Neural crest cell (in vitro differentiated cells): ENCODE measurements at places on chromosomes 2 and 18.

- DNase-seq: no peak
Observed at GRCh38 chr2:69292256-69292655, 94.8 kb downstream of the GFPT1 start.

DNA sequence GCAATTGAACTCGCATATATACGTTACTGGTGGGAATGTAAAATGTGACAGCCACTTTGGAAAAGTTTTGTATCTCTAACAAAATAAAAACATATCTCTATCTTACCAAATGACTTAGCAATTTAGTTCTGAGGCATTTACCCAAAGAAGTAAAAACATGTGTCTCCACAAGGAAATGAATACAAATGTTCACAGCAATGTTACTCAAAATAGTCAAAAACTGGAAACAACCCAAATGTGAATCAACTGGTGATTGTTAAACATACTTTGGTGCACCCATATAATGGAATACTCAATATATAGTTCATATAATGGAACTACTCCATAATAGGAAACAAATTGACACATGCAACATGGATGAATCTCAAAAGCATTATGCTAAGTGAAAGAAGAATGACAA, 70.4 kb upstream of the DNER start:
- DNase-seq: no peak

DNA sequence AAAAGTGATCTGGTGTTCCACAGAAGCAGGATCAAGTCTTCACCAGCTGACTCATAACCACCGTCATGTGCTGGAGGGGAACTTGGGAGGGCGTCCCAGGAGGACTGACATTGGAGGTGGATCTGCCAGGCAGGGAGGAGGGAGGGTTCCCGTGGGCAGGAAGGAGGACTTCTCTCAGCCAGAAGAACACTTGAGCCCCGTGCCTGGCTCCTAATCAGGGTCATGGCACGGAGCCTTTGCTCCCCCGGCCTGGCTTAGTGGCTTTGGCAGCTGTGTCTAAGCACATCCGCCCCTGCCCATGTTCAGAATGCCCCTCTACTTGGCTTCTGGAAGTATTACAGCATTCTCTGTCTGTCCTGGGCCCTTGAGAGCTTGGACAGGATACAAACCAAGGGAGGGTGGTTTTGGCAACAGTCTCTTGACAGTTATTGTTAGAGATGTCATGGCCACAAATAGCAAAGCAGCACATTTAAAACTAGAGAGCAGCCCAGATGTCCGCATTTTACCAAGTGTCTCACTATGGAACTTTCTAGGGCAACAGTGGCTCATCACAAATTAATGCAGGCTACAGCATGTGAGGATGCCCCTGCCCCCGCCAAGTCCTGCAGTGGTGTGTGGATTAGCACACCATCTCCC, 11.5 kb downstream of the PPP1R7 start:
- no peak for DNase-seq

GRCh38 chr18:76553715-76554546, 58.9 kb upstream of the ZNF516 start:
- no peak for DNase-seq

GRCh38 chr2:69133898-69134297, 120.9 kb downstream of the ANTXR1 start:
- DNase-seq: no peak

GRCh38 chr2:127485051-127485693, 41.1 kb downstream of the IWS1 start:
- DNase-seq: no peak
